ENCODE measurements at places on chromosomes 1 and 21. TPM values are rescaled to one million over a fixed set of nuclear protein-coding genes. Genes with fewer than 3 reads are reported as not detected.

Gene CRP
- not detected for total RNA-seq

Gene ELOA
- 27.8 TPM for total RNA-seq

Gene OR6F1
- not detected for total RNA-seq

Gene WASF2
- total RNA-seq, result 46.8 TPM

Gene TAS1R1
- total RNA-seq, result not detected

Gene RRP1B
- 47.8 TPM for total RNA-seq

Gene CCDC181
- total RNA-seq, result 0.12 TPM

Gene HES3
- not detected for total RNA-seq

Gene CTSE
- total RNA-seq, result not detected

Gene SLAMF7
- total RNA-seq, result 1.8 TPM

Gene TNFRSF18
- total RNA-seq, result 0.17 TPM

Gene ZNF683
- total RNA-seq, result not detected

Gene TDRD10
- total RNA-seq, result not detected

Gene RIPPLY3
- total RNA-seq, result 0.59 TPM

Gene IL24
- 0.25 TPM for total RNA-seq

Gene PPIAL4G
- not detected for total RNA-seq

Gene LAMB3
- total RNA-seq, result 18.6 TPM
